Body of pancreas (tissue), 4 donors: ENCODE measurements at places on chromosomes 2 and 18. TPM values are rescaled to one million over a fixed set of nuclear protein-coding genes. Genes with fewer than 3 reads are reported as not detected.

The DNAJC5G gene
- not detected for total RNA-seq

The CIB4 gene
- total RNA-seq, result not detected

The TRAK2 gene
- 13.8 TPM for total RNA-seq

The C18orf32 gene
- 22.4 TPM for total RNA-seq

The TNS1 gene
- total RNA-seq, result 168 TPM

The SMYD5 gene
- 19.4 TPM for total RNA-seq

The ARL4C gene
- 6.6 TPM for total RNA-seq

The ANKRD30B gene
- 0.26 TPM for total RNA-seq

The AQP12A gene
- total RNA-seq, result 130 TPM

The ACVR1C gene
- total RNA-seq, result 6.6 TPM

The SCN7A gene
- total RNA-seq, result 7.8 TPM

The CXCR2 gene
- not detected for total RNA-seq

The SNTG2 gene
- total RNA-seq, result 18.7 TPM

The C2orf80 gene
- not detected for total RNA-seq

The ZSWIM2 gene
- not detected for total RNA-seq

The UBXN2A gene
- 4.0 TPM for total RNA-seq

The EVX2 gene
- not detected for total RNA-seq

The RBM44 gene
- total RNA-seq, result 0.52 TPM
